ENCODE measurements at places on chromosomes 6 and 20. TPM values are rescaled to one million over a fixed set of nuclear protein-coding genes. Genes with fewer than 3 reads are reported as not detected.

Gene CST7
- total RNA-seq = 115 TPM

DNA sequence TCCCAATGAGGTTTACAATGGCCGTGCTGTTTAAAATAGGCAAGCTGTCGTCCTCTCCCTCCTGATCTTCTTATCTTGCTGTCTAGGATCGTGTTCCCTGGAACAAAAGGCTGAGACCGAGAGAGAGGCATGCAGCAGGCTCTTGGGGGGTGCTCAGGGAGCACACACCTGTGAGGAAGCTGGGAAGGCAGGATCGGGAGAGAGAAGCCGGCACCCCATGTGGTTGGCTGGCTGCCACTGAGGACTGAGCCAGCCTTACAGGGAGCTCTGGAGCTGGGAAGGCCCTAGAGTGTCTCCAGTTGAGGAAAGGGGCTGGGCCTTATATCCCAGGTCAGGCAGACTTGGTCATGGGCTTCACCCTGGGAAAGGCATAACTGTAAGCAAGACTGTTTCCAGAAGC, 184.2 kb downstream of the LY86 start:
- H3K27ac ChIP-seq = no peak overlapping the region
- H3K27me3 ChIP-seq = peaks cover 30% of the 10 kb centered on the region
- H3K36me3 ChIP-seq = no peaks in the 10 kb centered on the region
- no peak overlapping the region for H3K4me3 ChIP-seq

DNA sequence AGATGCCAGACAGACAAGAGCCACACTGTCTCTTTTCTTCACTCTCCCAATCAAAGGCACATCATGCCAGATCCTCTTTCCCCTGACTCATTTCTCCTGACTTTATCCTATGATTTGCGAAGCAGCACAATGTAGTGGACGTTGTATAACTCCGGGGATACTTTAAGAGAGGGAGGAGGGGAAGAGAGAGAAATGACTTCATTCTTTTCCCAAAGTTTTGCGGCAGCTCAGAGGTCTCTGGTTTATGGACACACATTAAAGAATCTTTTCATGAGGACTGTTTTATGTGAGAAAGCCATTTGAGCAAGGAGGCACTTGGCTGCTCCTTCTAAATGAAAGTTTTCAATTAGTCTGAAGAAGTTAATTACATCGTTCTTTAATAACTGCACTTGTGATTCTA, 75.1 kb upstream of the MC3R start:
- no peak for DNase-seq
- no peaks in the 10 kb centered on the region for H3K4me1 ChIP-seq
- H3K4me3 ChIP-seq = no peak overlapping the region

Gene HRH3
- total RNA-seq = not detected

GRCh38 chr6:48550603-48551002, 439.6 kb upstream of the PTCHD4 start:
- DNase-seq = no peak
- no peak overlapping the region for H3K27ac ChIP-seq
- no peaks in the 10 kb centered on the region for H3K27me3 ChIP-seq
- no peaks in the 10 kb centered on the region for H3K4me1 ChIP-seq

DNA sequence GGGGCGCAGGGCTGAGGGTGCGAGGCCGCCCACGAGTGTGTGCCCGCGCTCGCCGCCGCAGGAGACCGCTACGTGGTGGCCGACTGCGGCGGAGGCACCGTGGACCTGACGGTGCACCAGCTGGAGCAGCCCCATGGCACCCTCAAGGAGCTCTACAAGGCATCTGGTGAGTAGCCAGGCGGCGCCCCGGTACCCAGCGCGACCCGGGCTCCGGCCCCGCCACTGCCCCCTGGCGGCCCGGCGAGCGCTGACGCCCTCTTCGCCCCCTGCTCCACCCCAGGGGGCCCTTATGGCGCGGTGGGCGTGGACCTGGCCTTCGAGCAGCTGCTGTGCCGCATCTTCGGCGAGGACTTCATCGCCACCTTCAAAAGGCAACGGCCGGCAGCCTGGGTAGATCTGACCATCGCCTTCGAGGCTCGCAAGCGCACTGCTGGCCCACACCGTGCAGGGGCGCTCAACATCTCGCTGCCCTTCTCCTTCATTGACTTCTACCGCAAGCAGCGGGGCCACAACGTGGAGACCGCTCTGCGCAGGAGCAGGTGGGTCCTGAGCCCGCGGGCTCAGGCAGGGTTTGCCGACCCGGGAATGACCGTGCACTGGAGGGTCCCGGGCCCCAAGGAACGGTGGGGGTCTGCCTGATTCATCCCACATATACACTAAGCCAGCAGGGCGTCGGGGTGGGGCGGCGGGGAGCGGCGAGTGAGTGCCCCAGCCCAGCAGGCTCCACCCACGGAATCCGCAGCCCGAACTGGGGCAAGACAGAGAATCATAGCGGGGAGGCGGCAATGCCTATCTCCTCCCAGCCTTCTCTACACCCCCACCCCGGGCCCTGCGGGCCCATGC, 17.4 kb downstream of the HSPA12B start:
- H3K4me1 ChIP-seq = peaks cover 7% of the 10 kb centered on the region
- peaks cover 3% of the 10 kb centered on the region for H3K36me3 ChIP-seq
- DNase-seq = no peak
- no peak overlapping the region for H3K27ac ChIP-seq

Gene METTL24
- not detected for total RNA-seq

Gene RBPJL
- total RNA-seq = not detected

GRCh38 chr6:36717231-36717825, 19.7 kb downstream of the RAB44 start:
- DNase-seq = no peak
- no peak overlapping the region for H3K27ac ChIP-seq
- H3K4me3 ChIP-seq = no peak overlapping the region
- H3K36me3 ChIP-seq = no peaks in the 10 kb centered on the region
- no peaks in the 10 kb centered on the region for H3K27me3 ChIP-seq

GRCh38 chr6:27650620-27651370, 177.9 kb upstream of the ZNF184 start:
- H3K4me1 ChIP-seq = peaks cover 5% of the 10 kb centered on the region
- H3K4me3 ChIP-seq = no peak overlapping the region
- H3K36me3 ChIP-seq = no peaks in the 10 kb centered on the region
- peak; percentile 31 for DNase-seq

Gene PAK5
- not detected for total RNA-seq

Gene FLRT3
- total RNA-seq = not detected

- peaks cover 13% of the 10 kb centered on the region for H3K4me1 ChIP-seq
- no peak overlapping the region for H3K4me3 ChIP-seq
- no peaks in the 10 kb centered on the region for H3K27me3 ChIP-seq
Observed at GRCh38 chr6:16301511-16301910, 63.1 kb downstream of the GMPR start.

DNA sequence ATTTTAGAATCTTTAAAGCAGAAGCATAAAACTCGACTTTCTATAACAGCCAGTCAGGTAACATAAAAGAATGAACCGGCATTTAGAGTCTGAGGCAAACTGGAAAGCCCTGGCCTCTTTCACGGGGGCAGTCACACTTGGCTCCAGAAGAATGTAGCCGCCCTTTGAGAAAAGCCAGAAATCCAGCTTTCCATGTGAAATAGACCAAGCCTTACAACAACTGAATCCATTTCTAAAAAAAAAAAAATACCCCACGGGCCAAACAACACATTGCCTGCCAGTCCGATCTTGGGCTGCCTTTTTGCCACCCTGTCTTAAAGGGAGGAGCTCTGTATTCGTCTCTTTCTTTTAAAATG, 252.9 kb upstream of the TAB2 start:
- peaks cover 16% of the 10 kb centered on the region for H3K36me3 ChIP-seq
- no peak for DNase-seq
- H3K27ac ChIP-seq = no peak overlapping the region
- H3K27me3 ChIP-seq = no peaks in the 10 kb centered on the region

Gene CFAP61
- total RNA-seq = 0.32 TPM

GRCh38 chr6:143802833-143803565, 40.1 kb upstream of the LTV1 start:
- no peak overlapping the region for H3K4me3 ChIP-seq
- peaks cover 71% of the 10 kb centered on the region for H3K36me3 ChIP-seq
- peaks cover 50% of the 10 kb centered on the region for H3K4me1 ChIP-seq
- peak overlapping the region; percentile 81 for H3K27ac ChIP-seq
- no peaks in the 10 kb centered on the region for H3K27me3 ChIP-seq

Gene PCK1
- total RNA-seq = not detected

DNA sequence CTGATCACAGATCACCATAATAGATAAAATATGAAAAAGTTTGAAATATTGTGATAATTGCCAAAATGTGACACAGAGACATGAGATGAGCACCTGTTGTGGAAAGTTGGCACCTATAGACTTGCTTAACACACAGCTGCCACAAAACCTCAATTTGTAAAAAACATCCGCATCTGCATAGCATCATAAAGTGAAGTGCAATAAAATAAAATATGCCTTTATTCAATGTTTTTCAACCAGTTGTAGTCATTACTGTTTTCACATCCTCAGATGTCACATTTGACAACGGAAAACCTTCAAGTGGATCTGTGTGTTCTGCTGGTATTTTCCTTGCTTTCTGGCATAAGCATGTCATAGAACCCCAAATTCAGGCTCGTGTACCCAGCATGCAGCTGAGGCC, 50.2 kb upstream of the IFNGR1 start:
- H3K27ac ChIP-seq = no peak overlapping the region
- no peaks in the 10 kb centered on the region for H3K36me3 ChIP-seq
- DNase-seq = no peak
- H3K4me1 ChIP-seq = peaks cover 6% of the 10 kb centered on the region

DNA sequence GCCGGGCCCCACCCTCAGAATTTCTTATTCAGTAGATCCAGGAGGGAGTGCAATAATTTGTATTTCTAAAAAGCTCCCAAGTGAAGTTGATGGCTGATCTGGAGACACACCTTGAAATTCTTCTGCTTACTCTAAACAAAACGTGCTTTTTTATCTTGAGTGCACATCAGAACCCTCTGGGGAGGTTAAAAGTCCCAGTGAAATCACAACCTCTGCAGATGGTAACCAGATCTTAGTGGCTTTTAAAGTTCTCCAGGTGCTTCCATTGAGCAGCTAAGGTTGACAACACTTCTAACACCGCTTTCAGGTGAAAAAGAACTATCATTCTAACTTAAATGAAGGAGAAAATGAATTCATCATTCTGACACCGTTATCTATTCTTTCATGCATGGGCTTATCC, 45.6 kb upstream of the ESR1 start:
- H3K27ac ChIP-seq = no peak overlapping the region
- H3K27me3 ChIP-seq = peaks cover 2% of the 10 kb centered on the region
- no peak for DNase-seq

Gene SAPCD1
- total RNA-seq = 16.4 TPM

DNA sequence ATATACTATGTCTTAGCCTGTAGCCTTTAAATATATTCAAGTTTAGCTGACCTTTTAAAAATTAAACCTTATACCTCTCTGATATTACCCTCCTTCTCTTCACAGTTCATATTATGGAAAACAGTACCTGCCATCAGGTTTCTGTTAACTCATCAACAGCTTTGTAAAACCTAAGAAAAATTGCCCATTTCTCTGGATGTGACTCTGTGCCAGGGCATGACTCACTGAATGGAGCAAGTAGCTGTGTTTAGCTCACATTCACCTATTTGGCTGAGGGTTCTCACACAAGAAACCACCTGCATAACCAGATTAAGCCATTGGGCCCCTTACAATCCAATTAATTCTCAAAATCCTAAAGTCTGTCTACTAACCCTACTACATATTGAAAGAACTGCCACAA, 678.8 kb upstream of the MARCKS start:
- no peaks in the 10 kb centered on the region for H3K27me3 ChIP-seq
- H3K27ac ChIP-seq = no peak overlapping the region
- no peak for DNase-seq
- H3K4me3 ChIP-seq = no peak overlapping the region

GRCh38 chr6:111291336-111292259, 191.4 kb downstream of the REV3L start:
- no peak for DNase-seq
- H3K27ac ChIP-seq = peak overlapping the region; percentile 38
- H3K4me3 ChIP-seq = no peak overlapping the region
- no peaks in the 10 kb centered on the region for H3K27me3 ChIP-seq
- H3K4me1 ChIP-seq = peaks cover 31% of the 10 kb centered on the region

- peaks cover 45% of the 10 kb centered on the region for H3K27me3 ChIP-seq
- no peaks in the 10 kb centered on the region for H3K36me3 ChIP-seq
- DNase-seq = peak; percentile 64
- H3K27ac ChIP-seq = no peak overlapping the region
Observed at GRCh38 chr6:37691904-37692806, 5.5 kb downstream of the MDGA1 start.

DNA sequence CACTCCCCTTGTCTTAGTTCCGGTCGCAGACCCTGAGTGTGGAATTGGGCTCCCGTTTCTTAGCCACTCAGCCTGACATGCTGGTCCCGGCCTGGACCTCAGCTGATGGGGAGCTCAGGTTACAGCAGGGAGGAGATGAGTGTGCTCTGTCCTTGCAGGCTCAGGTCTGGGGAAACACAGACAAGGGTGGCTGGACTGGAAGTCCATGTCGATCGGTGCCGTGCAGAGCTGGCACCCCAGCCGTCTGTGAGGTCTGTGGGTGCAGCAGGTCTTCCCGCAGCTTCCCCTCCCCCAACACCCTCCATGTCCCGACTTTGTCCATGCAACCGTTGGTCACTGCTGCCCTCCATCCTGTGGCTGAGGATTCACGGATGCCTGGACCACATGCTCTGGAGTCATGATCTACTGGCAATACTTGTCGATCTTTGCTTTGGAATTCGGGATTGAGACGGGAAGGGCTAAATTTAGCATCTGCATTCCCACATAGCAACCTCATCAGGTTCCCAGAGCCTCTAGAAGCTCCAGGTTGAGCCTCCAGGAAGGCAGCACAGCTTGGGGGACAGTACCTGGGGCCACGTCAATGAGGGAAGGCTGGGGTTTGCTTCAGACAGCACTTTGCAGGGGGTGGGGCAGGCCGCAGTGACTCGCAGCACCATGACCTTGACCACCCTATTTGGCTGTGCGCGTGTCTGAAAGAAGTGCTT, 118.8 kb downstream of the PSMB1 start:
- H3K4me1 ChIP-seq = no peaks in the 10 kb centered on the region

Gene LGSN
- total RNA-seq = not detected

- H3K36me3 ChIP-seq = no peaks in the 10 kb centered on the region
- H3K27ac ChIP-seq = no peak overlapping the region
- no peak overlapping the region for H3K4me3 ChIP-seq
- no peak for DNase-seq
Observed at GRCh38 chr6:11492464-11493290, 44.9 kb upstream of the TMEM170B start.

Gene PRL
- not detected for total RNA-seq

GRCh38 chr20:62392077-62392418, 5.1 kb downstream of the RPS21 start:
- peaks cover 6% of the 10 kb centered on the region for H3K4me1 ChIP-seq
- DNase-seq = no peak
- no peak overlapping the region for H3K4me3 ChIP-seq
- H3K36me3 ChIP-seq = peaks cover 43% of the 10 kb centered on the region
- no peaks in the 10 kb centered on the region for H3K27me3 ChIP-seq

Gene GJA10
- 0.32 TPM for total RNA-seq

Gene RNF217
- total RNA-seq = 3.1 TPM

- no peak overlapping the region for H3K4me3 ChIP-seq
- H3K36me3 ChIP-seq = no peaks in the 10 kb centered on the region
- H3K27ac ChIP-seq = no peak overlapping the region
- H3K4me1 ChIP-seq = no peaks in the 10 kb centered on the region
- H3K27me3 ChIP-seq = peaks cover 7% of the 10 kb centered on the region
Observed at GRCh38 chr20:37935435-37935834, 32.5 kb downstream of the VSTM2L start.

GRCh38 chr6:33670086-33670660, 41.3 kb downstream of the UQCC2 start:
- no peak for DNase-seq
- H3K4me3 ChIP-seq = no peak overlapping the region
- no peak overlapping the region for H3K27ac ChIP-seq
- peaks cover 7% of the 10 kb centered on the region for H3K4me1 ChIP-seq
- peaks cover 60% of the 10 kb centered on the region for H3K36me3 ChIP-seq

- peaks cover 3% of the 10 kb centered on the region for H3K27me3 ChIP-seq
- H3K27ac ChIP-seq = no peak overlapping the region
- no peak for DNase-seq
- H3K4me1 ChIP-seq = peaks cover 3% of the 10 kb centered on the region
- H3K36me3 ChIP-seq = no peaks in the 10 kb centered on the region
Observed at GRCh38 chr6:152096863-152097496, 289.5 kb downstream of the ESR1 start.

All from activated T-helper 2 cell treated with anti-CD3 and anti-CD28 coated beads, Interferon-gamma antibody, Interleukin-2, Interleukin-4, amounts not matched to agents 10 μg/mL and 5 μg/mL and 100 μg/mL, durations not matched to agents 14 hours and 24 hours and 36 hours (primary cell).